Activated CD4-positive, alpha-beta T cell treated with anti-CD3 and anti-CD28 coated beads, Interleukin-2, amount 50 U/mL, for 4 hours (primary cell): ENCODE measurements at places on chromosomes 7 and 10.

- no peak for DNase-seq
Observed at GRCh38 chr7:28354601-28355402, 57.5 kb upstream of the CREB5 start.

- DNase-seq, result no peak
Observed at GRCh38 chr10:57948796-57949195, 318.9 kb downstream of the IPMK start.

- DNase-seq, result no peak
Observed at GRCh38 chr7:120774481-120774880, 83.5 kb downstream of the TSPAN12 start.

DNA sequence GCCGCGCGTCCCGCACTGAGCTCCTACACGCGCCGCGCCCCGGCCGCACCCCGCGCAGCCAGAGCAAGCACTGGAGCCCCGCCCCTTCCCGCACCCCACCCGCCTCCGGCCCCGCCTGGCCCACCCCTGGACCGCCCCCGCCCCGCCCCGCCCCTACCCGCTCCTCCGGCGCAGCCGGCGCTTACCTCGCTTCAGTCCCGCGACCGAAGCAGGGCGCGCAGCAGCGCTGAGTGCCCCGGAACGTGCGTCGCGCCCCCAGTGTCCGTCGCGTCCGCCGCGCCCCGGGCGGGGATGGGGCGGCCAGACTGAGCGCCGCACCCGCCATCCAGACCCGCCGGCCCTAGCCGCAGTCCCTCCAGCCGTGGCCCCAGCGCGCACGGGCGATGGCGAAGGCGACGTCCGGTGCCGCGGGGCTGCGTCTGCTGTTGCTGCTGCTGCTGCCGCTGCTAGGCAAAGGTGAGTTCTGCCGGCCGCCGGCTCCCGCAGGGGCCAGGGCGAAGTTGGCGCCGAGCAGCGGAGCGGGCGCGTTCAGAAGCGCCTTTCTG lies at the start of gene RET:
Gene RET, plus strand, starts transcription at position 194 of the 545 bp plus-strand sequence. Its CDS starts 190 bp downstream, at position 384.
- no peak for DNase-seq

DNA sequence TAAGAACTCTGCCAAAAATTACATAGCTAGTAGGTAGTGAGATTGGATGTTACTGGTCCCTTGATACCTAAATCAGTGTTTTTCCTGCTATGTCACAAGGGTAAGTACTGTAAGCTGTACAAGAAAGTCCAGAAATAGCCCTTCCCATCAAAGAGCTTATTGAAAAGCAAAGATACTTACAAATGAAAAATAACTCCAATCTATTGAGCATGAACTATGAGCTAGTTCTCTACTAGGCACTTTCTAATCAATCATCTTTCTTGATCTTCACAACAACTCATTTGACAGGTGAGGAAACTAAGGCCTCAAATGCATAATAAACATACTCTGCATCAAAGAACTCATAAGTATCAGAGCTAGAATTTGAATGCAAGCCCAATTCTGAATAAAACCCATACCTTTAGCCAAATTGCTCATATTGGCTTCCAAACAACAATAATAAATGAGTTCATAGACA lies 249.8 kb upstream of the TCF7L2 start:
- no peak for DNase-seq

GRCh38 chr7:7607010-7607409 lies 33.5 kb upstream of the UMAD1 start:
- no peak for DNase-seq

DNA sequence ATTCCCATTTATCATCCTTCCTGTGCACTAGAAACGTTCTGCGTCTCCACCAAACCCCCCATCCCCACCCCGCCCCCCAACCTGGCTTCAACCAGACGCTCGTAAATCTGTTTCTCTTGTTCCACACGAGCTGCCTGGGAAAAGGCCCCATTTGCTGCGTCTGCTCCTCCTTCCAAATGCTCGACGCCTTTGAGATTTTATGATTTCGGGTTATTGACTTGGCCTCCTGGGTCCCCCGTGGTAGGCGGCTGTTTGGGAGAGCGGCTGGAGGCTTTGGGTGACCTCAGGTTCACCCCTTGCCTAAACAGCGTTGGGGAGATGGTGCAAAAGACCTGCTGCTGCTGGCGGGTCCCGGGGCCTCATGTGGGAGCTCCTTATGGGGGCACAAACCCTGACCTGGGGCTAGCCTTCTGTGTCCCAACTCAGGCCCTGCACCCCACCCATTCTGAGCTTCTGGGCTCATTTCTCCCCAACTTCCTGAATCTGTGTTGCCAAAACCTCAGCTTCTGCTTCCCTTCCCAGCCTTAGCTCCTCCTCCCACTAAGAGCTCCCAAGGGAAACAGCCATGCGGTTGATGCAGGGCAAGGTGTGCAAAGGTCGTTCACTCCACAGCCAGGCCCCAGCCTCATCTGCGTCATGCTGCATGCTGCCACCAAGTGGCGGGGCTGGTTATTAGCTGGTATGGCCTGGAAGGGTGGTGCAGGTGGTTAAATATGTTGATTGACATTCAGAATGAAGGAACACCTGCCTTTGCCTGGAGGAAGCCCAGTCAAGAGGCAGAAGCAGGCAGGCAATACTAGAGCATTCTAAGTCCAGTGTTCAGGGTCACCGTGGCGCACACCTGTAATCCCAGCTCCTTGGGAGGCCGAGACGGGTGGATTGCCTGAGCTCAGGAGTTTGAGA lies 49.1 kb upstream of the ELN start:
- no peak for DNase-seq

DNA sequence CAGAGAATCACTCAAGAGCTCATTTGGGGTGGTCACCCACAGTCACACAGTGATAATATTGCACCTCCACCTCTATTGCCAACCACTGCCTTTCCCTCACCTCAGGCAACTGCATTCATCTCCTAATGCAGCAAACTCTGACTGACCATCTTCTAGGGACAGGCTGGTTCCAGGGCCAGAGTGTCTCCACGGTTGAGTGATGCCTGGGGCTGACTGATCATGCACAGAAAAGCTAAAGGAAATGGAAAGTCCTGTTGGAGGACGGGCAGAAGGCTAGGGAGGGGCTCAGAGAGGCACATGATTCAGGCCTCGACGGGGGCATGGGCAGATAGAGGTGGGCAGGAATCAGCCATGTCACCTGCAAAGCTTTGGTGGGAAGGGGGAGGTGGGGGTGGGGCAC lies 127.1 kb upstream of the TNS3 start:
- DNase-seq, result no peak

DNA sequence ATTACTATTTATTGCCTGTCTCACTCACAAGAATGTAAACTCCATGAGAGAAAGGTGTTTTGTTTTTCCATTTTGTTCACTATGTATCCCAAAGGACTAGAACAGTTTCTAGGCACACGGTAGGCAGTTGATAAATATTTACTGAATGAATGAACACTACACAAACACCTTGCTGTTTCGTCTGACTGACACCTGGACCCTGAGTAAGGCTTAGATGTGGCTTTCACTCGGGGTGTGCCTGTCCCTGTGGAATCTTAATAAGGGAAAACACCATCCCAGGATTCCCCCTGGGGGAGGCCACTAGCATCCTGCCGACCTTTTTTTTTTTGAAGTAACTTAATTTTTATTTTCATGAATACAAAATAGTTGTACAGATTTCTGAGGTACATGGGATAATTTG lies 66.6 kb upstream of the STEAP1B start:
- no peak for DNase-seq

GRCh38 chr7:92403760-92404074 lies 43.6 kb upstream of the GATAD1 start:
- DNase-seq, result no peak

- no peak for DNase-seq
Observed at GRCh38 chr10:12971001-12971788, 30.3 kb downstream of the CCDC3 start.
